ENCODE measurements at places on chromosomes 13 and 19.
A peak's percentile ranks its signal among the peaks of the same experiment; 100 is the strongest.

GRCh38 chr13:89937420-89937819, 1410.1 kb upstream of the MIR17HG start:
- DNase-seq: no peak

- no peak for DNase-seq
These were observed 7.3 kb upstream of the SLC7A9 start for GRCh38 chr19:32876919-32877285.

GRCh38 chr19:12872941-12873890, 8.0 kb downstream of the DNASE2 start:
- peak; percentile 46 for DNase-seq

DNA sequence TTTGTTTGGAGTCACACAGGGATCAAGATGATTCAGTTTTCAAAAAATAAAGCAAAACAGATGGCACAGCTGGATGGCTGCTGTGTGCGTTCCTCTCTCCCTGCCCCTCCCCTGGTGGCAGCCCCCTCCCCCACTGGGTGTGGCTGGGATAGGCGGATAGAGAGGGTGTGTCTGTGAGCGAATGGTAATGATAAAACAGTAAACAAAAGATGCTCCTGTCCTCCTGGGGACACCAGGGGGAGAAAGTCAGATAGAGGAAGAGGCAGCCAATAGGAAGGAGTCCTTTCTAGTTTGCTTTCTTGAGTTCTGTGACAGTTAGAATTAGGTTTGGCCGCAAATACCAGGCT, 6.5 kb downstream of the TMEM255B start:
- peak; percentile 41 for DNase-seq

DNA sequence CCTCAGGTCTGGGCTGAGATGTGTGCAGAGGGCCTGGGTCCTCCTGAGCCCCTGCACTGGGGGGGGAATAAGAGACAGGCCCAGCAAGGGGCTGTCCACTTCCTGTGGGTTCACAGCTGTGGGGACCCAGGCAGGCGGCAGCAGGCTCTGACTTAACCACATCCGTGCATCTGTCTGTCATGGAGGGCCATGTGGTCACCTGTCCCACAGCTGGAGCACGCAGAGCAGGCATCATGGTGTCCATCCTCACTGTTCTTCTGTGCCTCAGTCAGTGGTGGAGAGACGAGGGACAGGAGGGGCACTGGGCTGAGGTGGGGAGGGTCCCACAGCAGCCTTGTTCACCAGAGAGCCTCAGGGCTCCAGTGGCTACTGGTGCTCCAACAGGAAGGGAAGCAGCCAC, 16.3 kb upstream of the KIR3DL3 start:
- no peak for DNase-seq
